ENCODE measurements at places on chromosomes 5 and 9. TPM values are rescaled to one million over a fixed set of nuclear protein-coding genes. Genes with fewer than 3 reads are reported as not detected.

GRCh38 chr5:134131165-134131564 is 16.7 kb downstream of the TCF7 start:
- peaks cover 23% of the 10 kb centered on the region for H3K4me1 ChIP-seq
- peaks cover 53% of the 10 kb centered on the region for H3K36me3 ChIP-seq

DNA sequence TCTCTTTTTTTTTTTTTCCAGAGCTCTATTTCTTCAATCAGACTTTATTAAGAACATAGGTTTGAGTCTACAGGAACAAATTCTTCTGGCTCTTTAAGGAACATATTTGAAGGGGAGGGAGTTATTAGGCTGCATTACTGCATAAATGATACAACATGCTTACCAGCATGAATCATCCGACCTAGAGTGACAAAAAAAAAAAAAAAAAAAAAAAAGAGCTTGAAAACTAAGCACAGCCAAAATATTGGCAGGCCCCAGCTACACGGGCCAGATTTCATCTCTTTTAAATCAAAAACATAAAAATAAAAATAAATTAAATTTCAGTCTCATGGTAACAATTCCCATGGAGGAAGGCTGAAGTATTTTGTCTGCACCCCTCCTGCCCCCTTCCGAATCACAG is 26.3 kb downstream of the MSX2 start:
- H3K4me3 ChIP-seq: no peak overlapping the region
- peaks cover 66% of the 10 kb centered on the region for H3K27me3 ChIP-seq
- no peaks in the 10 kb centered on the region for H3K36me3 ChIP-seq
- H3K4me1 ChIP-seq: peaks cover 5% of the 10 kb centered on the region

DNA sequence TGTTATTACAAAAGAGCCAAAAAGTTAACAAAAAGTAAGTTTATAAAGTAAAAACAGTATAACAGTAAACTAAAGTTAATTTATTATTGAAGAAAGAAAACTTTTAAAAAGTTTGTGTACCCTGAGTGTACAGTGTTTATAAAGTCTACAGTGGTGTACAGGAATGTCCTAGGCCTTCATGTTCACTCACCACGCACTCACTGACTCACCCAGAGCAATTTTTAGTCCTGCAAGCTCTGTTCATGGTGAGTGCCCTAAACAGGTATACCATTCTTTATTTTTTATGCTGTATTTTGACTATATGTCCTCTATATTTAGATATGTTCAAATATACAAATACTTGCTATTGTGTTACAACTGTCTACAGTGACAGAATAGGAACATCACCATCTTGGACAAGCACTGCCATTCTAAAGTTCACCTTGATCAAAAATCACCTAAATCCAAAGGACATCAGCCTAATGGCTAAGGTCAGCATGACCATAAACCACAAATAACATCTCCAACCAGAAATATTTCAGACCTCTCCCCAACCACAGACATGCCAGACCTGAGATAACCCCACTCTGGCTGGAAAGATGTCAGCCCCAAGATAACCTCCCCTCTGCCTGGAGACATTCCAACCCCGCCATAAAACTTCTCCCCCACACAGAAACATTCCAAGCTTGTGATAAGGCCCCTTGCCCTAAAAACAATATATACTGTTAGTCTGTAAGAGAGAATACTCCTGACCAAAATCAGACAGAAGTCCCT is 56.1 kb downstream of the AGXT2 start:
- H3K27me3 ChIP-seq: no peaks in the 10 kb centered on the region
- H3K36me3 ChIP-seq: no peaks in the 10 kb centered on the region
- no peaks in the 10 kb centered on the region for H3K4me1 ChIP-seq
- H3K27ac ChIP-seq: no peak overlapping the region

- no peaks in the 10 kb centered on the region for H3K36me3 ChIP-seq
- no peak overlapping the region for H3K27ac ChIP-seq
- H3K4me1 ChIP-seq: no peaks in the 10 kb centered on the region
- no peaks in the 10 kb centered on the region for H3K27me3 ChIP-seq
- DNase-seq: no peak
These were observed 272.7 kb downstream of the TRIM32 start for GRCh38 chr9:116959809-116960208.

DNA sequence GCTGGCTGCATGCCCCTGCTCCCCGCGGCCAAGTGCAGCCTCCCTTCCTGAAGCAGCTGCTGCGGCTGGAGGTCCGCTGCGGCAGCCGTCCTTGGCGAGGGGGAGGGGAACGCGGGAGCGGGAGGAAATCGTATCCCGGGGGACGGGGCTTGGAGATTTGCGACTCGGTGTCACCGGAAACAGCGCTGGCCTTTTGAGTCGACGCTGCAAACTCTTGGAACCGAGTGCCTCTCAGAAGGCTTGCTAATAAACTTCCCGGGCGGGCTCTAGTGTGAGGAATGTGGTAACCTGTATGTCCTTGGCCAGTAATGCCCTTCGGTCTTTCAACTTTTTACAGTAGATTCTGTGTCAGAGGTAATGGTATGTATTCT is 82.7 kb downstream of the PTPDC1 start:
- peak overlapping the region; percentile 77 for H3K4me3 ChIP-seq
- no peak for DNase-seq
- H3K36me3 ChIP-seq: no peaks in the 10 kb centered on the region
- H3K27me3 ChIP-seq: no peaks in the 10 kb centered on the region

GRCh38 chr9:28024676-28025075 is 451.4 kb upstream of the C9orf72 start:
- no peak overlapping the region for H3K27ac ChIP-seq
- no peak overlapping the region for H3K4me3 ChIP-seq
- DNase-seq: no peak

- no peak for DNase-seq
- peaks cover 11% of the 10 kb centered on the region for H3K4me1 ChIP-seq
These were observed 50.2 kb upstream of the SLC44A1 start for GRCh38 chr9:105194234-105194633.

- H3K27ac ChIP-seq: no peak overlapping the region
- H3K4me1 ChIP-seq: no peaks in the 10 kb centered on the region
- H3K36me3 ChIP-seq: no peaks in the 10 kb centered on the region
- H3K4me3 ChIP-seq: no peak overlapping the region
These were observed 67.3 kb downstream of the STRBP start for GRCh38 chr9:123201083-123201482.

Gene PNPLA7
- total RNA-seq: 25.2 TPM

DNA sequence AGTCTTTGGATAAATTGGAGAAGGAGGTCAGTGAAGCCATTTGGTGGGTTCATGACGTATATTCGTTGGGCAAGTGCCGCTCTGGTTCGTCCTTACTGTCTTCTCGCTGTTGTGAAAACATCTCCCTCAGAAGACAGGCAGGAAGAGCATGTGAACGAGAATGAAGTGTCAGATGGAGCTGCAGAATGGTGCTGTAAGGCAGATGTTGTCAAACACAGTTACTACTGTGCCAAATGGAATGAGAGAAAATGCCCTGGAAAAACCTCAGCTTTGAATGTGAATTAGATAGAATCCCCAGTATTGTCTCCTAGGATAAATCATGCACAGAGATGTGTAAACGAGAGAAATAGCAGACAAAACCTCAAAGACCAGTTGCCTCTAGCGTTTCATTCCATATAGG is 121.5 kb downstream of the CAMK4 start:
- no peak for DNase-seq
- no peaks in the 10 kb centered on the region for H3K36me3 ChIP-seq
- H3K4me3 ChIP-seq: no peak overlapping the region
- H3K4me1 ChIP-seq: no peaks in the 10 kb centered on the region
- no peaks in the 10 kb centered on the region for H3K27me3 ChIP-seq
- no peak overlapping the region for H3K27ac ChIP-seq

- peaks cover 9% of the 10 kb centered on the region for H3K4me1 ChIP-seq
- H3K27ac ChIP-seq: no peak overlapping the region
- no peak for DNase-seq
- H3K36me3 ChIP-seq: no peaks in the 10 kb centered on the region
- H3K4me3 ChIP-seq: peak overlapping the region; percentile 57
- no peaks in the 10 kb centered on the region for H3K27me3 ChIP-seq
These were observed 930 bp downstream of the PRLR start for GRCh38 chr5:35229076-35230037.

DNA sequence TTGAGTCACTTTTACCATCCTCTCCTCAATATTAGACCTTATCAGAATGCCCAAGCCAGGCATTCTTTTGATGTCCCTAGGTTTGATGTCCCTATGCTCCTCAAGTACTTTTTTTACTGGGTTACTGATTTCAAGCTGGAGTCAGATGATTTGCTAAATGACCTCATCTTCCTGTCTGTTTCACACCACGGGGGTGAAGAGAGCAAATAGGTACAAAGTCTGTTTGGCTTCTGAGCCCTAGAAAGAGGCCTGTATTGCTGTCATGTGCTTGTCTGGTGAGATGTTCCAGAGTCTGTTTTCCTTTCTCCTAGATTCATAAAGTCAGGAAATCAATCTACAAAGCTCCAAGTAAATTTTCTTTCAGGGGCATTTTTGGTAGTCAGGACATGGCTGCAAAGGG is 12.7 kb upstream of the DAB2 start:
- peaks cover 28% of the 10 kb centered on the region for H3K4me1 ChIP-seq
- no peaks in the 10 kb centered on the region for H3K36me3 ChIP-seq
- no peak overlapping the region for H3K4me3 ChIP-seq
- H3K27me3 ChIP-seq: no peaks in the 10 kb centered on the region

GRCh38 chr5:140348104-140348503 is 1.7 kb upstream of the HBEGF start:
- DNase-seq: no peak
- no peaks in the 10 kb centered on the region for H3K4me1 ChIP-seq
- no peaks in the 10 kb centered on the region for H3K27me3 ChIP-seq

Gene ARSI
- 7.3 TPM for total RNA-seq

GRCh38 chr9:77587851-77588250 is 60.3 kb downstream of the GNA14 start:
- H3K4me3 ChIP-seq: no peak overlapping the region
- no peaks in the 10 kb centered on the region for H3K27me3 ChIP-seq
- no peaks in the 10 kb centered on the region for H3K36me3 ChIP-seq
- H3K4me1 ChIP-seq: peaks cover 12% of the 10 kb centered on the region
- H3K27ac ChIP-seq: no peak overlapping the region

DNA sequence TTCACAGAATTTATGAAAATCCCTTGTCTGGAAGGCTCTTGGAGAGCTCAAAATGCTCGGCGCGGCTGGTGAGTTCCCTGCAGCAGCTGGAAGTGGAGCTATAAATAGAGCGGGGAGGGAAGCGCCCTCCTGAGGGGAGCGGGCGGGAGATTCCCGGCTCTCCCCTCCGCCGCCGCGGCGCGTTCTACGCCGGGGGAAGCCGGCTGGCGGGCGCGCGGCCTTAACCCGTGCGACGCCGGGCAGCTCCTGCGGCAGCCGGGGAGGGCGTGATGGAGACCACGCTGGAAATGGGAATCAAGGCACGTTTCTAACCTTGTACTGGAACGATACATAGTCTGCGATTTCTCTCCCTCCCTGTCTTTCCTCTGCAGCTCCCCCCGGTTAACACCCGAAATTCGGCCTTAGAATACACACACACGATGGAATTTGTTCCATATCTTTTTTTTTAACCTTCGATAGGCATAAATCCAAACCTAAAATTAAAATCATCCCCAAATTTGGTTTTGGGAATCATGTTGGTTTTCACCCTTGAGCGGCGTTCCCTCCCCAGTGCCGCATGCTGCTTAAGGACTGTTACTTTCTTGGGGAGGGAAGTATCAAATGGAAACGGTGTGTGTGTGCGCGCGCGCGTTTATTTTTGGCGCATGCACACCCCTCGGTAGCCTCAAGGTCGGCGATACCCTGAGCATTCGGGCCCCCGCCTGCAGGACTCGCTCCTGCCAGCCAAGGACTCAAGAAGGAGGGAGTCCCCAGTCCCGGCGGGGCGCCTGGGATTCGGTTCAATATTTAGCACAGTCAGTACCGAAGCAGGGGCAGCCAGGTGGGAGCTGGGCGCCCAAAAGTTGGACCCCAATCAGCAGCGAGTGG is 306.3 kb upstream of the KCNN2 start:
- no peaks in the 10 kb centered on the region for H3K36me3 ChIP-seq
- peak overlapping the region; percentile 16 for H3K4me3 ChIP-seq
- no peaks in the 10 kb centered on the region for H3K27me3 ChIP-seq
- no peaks in the 10 kb centered on the region for H3K4me1 ChIP-seq
- no peak overlapping the region for H3K27ac ChIP-seq

- peaks cover 9% of the 10 kb centered on the region for H3K4me1 ChIP-seq
- H3K27ac ChIP-seq: no peak overlapping the region
- DNase-seq: no peak
These were observed 138.2 kb upstream of the RFX3 start for GRCh38 chr9:3664044-3664443.

DNA sequence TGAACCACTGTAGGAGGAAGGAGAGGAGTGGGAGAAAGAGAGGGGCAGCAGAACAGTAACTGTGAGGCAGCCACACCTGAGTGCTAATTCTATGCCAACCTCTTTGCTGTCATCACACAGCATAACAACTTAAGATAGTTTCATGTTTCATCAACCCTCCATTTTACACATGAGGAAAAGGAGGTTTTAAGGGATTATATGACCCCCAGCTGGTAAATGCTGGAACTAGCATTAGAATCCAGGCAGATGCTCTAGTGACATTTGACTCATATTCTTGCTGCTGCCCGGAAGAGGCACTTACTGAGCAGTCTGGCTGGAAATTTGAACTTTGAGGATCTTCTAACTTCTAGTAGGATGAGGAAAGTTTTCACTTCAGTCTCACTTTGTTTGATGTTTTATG is 24.1 kb upstream of the VLDLR start:
- no peaks in the 10 kb centered on the region for H3K36me3 ChIP-seq
- no peaks in the 10 kb centered on the region for H3K27me3 ChIP-seq
- DNase-seq: no peak
- no peak overlapping the region for H3K4me3 ChIP-seq
- H3K4me1 ChIP-seq: no peaks in the 10 kb centered on the region

Gene NMUR2
- not detected for total RNA-seq

GRCh38 chr9:129954868-129955550 is 88.0 kb downstream of the FNBP1 start:
- H3K4me1 ChIP-seq: peaks cover 10% of the 10 kb centered on the region
- no peak overlapping the region for H3K27ac ChIP-seq
- no peaks in the 10 kb centered on the region for H3K27me3 ChIP-seq
- no peak overlapping the region for H3K4me3 ChIP-seq

DNA sequence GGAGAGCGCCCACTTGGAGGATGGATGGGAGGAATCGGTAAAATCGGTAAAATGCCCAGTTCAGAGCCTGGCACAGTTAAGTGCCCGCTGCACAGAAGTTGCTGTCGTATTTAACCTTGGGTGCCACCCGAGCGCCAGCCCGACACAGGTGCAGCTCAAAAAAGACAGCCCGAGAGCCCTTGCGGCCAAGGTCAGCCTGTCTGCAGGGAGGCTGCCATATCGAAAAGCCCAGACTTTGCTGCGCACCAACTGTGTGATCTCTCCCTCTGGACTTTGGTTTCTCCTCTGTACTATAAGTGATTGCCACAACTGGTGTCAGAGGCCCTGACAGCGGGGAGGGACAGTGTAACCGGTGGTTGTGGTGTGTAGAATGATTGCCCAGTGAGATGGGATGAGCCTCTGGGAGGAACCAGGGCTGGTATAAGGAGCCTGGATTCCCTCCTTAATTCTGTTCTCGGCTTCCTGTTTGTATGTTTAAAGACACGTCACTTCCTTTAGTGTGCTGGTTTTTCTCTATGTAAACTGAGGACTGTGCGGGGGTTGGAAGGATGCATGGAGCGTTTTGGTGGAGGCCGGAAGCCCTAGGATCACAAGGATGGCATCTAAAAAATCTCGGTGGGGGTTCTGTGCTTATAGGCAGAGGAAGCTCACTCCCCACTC is 792 bp downstream of the NTMT1 start:
- H3K4me3 ChIP-seq: peak overlapping the region; percentile 70
- H3K27me3 ChIP-seq: no peaks in the 10 kb centered on the region
- no peak for DNase-seq
- H3K36me3 ChIP-seq: no peaks in the 10 kb centered on the region
- H3K4me1 ChIP-seq: peaks cover 46% of the 10 kb centered on the region

Measured in tibial nerve (tissue), 4 donors.